ENCODE measurements at places on chromosomes 2 and 18.

DNA sequence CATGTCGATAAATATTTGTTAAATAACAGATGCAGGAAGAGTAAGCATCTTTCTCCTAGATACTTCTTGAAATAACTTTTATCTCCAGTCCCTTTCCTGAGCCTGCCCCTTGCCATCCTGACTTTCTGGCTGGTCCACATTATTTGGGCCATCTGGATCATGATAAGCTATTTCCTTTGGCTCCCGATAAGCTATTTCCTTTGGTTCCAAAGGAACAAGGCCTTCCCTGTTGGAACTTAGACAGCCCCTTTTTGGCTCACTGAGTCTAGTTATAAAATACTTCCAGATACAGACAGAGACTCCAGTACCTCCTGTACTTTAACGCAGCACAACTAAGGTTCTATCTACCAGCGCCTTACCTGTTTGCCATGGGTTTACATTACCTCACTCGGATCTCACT lies 205.3 kb upstream of the CCDC150 start:
- no peak for DNase-seq

DNA sequence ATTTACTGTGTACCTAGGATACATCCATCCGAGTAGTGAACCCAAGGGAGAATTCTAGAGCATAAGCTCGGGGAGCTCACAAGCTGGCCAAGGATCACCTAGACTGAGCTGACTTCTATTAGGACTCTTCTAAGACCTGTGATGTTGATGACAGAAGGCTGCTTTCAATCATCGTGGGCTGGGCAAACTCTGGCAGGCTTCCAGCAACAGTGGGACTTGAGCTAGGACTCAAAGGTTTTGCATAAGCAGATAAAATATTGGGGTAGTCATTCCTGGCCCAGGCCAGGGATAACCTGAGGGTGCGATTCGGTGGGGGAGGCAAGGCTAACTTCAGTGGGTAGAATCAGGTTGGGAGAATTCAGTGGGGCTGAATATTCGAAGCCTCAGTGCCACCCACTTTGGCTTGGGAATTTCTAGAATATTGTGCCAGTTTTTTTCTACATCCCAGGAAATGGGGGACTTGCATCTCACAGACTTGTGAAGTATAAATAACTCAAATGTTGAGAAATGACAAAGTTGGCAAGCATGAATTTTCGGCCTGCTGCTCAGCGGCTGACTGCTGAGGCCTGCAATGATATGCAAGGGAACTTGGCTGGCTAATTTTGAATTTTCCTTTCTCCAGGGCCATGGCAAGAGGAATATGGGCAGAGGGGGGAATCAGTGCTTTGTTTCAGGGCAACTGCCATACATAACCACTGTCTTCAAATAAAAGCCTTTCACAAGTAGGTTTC lies 274.3 kb downstream of the PRKCE start:
- no peak for DNase-seq

GRCh38 chr2:168773719-168774521 lies 28.5 kb upstream of the NOSTRIN start:
- peak; percentile 68 for DNase-seq

- DNase-seq = no peak
Observed at GRCh38 chr2:169324581-169325260, 37.6 kb downstream of the LRP2 start.

DNA sequence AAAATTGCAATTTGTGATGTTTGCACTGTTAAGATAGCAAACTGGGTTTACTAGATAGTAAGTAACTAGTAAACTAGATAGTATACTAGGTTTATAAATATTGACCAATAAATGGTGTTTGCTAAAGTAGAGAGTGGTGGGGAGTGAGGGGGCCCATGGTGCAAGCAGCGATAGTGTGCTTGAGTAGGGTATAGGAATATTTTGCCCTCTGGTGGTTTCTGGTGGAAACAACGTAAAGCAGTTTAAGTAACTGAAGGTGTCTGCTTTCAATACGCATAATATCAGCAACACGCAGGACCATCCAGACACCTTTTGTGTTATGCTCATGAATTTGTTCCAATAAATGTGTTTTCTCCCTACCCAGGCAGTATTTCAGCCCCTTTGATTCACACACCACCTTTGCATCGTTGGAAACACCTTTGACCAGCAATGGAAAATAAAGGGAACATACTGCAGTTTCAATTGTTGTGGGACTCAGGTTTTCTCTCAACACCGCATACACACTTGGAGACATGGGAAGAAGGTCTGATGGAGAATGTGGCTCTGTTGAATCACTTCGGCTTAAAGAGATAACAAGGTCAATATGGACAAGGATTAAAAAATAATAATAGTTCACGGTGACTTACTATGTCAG lies 16.7 kb upstream of the STAT1 start:
- DNase-seq = no peak

GRCh38 chr2:149093579-149093978 lies 55.1 kb downstream of the LYPD6B start:
- no peak for DNase-seq

GRCh38 chr2:122136056-122136455 lies 380.6 kb downstream of the TSN start:
- peak; percentile 59 for DNase-seq

GRCh38 chr2:38207168-38207567 lies 131.2 kb upstream of the CYP1B1 start:
- no peak for DNase-seq

- no peak for DNase-seq
Observed at GRCh38 chr2:18950361-18950851, 361.0 kb upstream of the NT5C1B start.

GRCh38 chr2:98547092-98547790 lies 61.1 kb downstream of the COA5 start:
- no peak for DNase-seq

GRCh38 chr2:233470839-233471238 lies 95.7 kb downstream of the USP40 start:
- DNase-seq = no peak

- no peak for DNase-seq
Observed at GRCh38 chr2:19225931-19226330, 132.5 kb downstream of the OSR1 start.

DNA sequence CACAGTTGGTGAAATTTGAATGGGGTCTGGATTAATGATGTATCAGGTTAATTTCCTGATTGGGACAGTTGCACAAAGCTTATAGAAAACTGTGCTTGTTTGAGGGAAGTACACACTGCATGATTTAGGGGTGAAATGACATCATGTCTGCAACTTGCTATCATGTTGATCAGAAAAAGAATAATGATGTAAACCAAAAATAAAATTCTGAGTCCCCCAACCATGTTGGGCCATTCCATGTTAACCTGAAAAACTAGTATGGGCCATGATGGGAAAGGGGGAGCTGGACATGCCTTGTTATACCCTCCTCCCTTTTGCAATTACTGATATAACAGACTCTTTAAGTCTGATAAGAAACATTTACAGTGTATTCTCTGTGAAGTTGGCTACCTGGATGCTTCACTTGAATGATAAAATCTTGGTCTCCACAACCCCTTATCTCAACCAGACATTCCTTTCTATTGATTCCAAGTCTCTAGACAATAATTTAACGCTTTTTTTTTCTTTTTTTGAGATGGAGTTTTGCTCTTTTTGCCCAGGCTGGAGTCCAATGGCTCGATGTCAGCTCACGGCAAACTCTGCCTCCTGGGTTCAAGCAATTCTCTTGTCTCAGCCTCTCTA lies 4.2 kb upstream of the INO80B start:
- no peak for DNase-seq

DNA sequence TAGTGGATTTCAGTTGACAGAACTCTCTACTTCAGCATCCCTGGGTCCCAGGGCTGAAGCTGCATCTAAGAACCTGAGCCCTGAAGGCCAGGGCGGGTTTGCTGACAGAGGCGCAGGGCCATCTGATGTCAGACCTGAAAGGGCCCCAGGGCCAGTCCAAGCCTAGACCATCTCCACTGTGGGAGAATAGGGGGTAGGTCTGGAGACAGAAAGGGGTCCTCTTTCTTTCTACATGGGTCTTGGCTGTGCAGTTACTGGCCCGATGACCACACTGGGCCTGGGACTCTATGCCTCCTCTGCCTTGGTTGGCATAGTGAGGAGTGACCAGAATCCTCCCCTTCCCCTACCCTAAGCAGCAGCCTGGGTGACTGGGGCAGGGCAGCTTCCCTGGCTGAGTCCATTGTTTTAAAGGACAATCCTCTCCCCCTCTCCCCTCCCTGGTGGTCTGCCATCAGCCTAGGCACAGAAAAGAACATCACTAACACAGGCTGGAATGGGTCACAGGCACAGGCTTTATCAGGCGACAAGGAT lies 34.5 kb downstream of the HS1BP3 start:
- no peak for DNase-seq

DNA sequence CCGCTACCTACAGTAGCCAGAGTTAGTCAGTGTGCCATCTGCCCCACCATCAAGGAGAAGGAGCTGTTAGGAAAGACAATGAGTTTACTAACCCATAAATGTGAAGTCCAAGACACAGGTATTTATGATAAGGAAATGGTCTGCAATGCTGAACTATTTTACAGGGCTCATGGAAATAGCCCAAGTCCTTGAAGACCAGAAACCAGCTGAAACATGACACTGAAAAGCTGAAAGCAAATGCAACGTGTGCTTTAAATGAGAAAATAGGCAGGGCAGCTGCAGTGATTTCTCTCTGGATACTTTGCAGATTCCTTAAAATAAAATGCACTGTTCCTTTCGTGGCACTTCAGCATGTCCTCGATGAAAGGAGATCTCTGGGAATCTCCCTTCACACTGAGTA lies 256.4 kb upstream of the TCF4 start:
- DNase-seq = no peak

DNA sequence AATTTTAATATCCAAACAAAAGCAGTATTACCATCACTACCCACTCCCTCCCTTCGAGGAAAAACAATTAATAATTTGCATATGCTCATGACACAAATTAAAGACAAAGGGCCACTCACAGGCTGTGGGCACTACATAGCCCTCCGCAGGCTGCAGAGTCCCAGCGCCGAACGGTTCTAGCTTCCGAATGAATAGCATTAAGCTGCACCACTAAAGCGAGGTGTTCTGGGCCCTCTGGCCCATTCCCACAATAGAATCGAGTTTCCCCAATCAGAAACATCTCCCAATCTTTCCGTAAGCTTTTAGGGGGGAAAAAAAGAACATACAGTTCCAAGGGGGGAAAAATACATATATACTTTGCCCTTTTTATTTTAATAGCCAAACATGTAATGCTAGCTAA lies 14.5 kb upstream of the SIX3 start:
- DNase-seq = peak; percentile 73

- DNase-seq = peak; percentile 20
Observed at GRCh38 chr2:71786291-71787107, 333.1 kb downstream of the DYSF start.

DNA sequence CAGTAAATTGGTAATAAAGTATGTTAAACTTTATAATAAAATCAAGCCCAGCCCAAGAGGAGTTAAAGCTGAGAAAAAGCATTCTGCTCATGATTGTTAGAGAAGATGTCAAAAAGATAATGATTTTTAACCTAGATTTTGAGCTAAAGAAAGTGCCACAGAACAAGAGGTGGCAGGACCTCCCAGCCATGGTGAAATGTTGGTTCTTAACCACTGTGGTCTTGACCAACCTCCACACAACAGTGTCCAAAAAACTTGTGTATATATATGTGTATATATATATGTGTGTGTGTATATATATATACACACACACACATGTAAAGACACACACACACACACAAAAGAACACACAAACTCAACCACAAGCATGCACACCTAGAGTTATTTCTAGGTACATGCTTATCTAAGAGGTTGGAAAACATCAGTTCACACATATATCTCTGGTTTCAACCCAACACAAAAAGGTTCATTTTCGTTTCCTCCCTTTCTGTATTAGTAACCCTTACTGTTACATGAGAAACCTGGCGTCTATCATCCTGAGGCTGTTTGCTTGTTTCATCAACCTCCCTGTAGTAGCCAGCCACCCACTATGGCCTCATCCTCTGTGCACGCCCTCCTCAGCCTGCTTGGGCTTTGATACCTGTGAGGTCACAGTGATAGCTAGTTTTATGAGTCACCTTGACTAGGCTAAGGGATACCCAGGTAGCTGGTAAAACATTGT lies 631.8 kb upstream of the ID2 start:
- no peak for DNase-seq

- no peak for DNase-seq
Observed at GRCh38 chr2:159683817-159684216, 28.5 kb upstream of the MARCHF7 start.

DNA sequence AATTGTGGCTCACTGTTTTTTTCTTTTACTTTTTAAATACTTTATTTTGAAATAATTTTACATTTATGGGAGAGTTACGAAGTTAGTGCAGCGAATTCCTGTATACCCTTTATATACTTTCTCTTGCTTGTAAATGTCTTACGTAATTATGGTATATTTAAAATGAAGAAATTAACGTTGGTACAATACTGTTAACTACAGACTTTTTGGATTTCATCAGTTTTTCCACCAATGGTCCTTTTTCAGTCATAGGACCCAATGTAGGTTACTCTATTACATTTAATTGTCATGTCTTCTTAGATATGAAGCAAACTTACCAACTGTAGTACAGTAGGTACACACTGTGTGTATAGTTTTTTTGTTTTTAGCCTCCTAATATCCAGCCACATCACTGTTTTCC lies 76.3 kb downstream of the BOLA3 start:
- no peak for DNase-seq

- DNase-seq = no peak
Observed at GRCh38 chr2:214139630-214140284, 271.1 kb upstream of the VWC2L start.

DNA sequence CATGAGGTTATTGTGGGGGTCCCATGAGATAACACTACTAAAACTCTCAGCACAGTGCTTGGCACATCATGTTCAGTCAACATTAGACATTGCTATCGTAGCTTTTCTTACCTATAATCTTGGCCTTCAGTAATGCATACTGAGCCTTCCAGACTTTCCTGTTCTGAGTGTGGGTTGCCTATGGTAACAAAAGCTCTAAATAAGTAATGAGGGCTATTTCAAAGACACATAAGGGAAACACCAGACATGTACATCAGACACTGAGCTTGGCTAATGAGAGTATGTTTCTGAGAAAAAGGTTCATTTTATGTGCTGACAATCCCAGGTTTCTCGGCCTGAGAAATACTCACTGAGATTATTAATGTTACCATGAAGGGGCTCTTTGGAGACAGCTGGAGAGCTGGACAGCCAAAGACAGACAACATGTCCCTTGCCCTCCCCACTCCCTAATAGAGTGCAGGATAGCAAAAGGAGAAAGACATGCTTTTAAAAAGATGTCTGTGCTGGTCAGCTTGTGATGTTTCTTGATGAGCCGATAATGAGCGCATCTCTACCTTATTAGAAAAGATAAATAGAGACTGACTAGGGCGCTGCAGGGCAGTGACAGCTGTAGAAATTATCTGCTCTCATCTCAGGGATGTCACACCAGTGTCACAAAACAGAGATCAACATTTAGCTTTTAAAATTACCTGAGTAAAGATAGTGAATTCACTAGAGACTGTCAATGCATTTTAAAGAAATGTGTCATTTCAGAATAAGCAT lies 25.4 kb downstream of the POLE4 start:
- DNase-seq = no peak

DNA sequence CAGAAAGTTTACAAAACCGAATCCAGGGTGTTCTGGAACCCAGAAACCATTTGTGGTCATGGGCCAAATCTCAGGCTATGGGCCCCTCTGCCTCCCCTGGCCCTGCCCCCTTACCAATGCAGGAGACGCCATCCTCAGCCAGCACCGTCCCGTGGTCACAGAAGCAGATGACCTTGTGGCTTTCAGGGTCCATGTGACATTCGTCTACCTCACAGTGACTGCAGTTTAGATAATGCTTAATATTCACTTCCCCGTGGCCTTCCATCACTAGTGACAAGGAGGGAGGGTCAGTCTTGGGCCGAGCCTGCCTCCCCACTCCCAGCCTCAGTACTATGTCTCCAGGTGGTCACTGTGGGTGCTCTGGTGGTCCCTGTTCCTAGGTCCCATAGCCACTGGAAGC lies 111.6 kb downstream of the CLIP4 start:
- DNase-seq = no peak
